Anterior cingulate cortex (tissue), 58 donors: ENCODE measurements at places on chromosomes 13 and 19.

DNA sequence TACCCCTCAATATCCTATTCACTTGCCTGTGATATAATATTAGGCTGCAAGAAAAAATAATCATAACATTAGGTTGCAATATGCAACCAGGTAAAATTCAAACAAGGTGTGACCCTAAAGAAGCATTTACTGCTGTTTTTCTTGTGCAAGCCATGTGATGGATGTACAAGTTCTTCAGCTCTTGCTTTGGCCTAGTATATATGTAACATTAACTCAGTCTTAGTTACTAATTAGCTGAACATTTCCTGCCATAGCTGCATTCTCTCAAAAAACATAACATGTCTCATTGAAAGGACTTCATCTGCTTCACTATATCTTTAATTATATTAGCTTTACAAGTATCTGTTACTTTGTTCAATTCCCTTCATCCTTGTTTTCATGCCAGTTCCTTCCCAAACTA lies 406.8 kb upstream of the HTR2A start:
- DNase-seq: no peak

GRCh38 chr13:33934343-33934742 lies 116.4 kb downstream of the RFC3 start:
- DNase-seq: no peak

DNA sequence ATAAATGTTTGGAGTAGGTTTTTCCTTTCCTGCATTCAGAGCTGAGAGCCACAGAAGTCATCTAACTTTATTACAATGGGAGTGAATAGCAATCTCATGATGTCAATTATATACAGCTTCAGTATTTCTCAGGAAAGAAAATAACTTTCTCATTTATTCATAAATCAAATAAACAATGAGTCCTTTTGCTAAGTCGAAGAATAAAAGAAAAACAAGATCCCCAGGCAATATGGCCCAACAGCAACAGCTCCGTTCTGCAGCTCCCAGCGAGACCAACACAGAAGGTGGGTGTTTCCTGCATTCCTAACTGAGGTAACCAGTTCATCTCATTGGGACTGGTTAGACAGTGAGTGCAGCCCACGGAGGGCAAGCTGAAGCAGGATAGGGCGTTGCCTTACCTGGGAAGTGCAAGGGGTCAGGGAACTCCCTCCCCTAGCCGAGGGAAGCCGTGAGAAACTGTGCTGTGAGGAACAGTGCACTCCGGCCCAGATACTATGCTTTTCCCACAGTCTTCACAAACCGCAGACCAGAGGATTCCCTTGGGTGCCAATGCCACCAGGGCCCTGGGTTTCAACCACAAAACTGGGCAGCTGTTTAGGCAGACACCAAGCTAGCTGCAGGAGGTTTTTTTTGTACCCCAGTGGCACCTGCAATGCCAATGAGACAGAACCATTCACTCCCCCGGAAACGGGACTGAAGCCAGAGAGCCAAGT lies 128.2 kb downstream of the SLITRK1 start:
- no peak for DNase-seq

GRCh38 chr13:50599927-50600326 lies 243.6 kb downstream of the DLEU7 start:
- no peak for DNase-seq

GRCh38 chr19:32881766-32882165 lies 12.2 kb upstream of the SLC7A9 start:
- DNase-seq: no peak

GRCh38 chr13:19601749-19602725 lies 31.4 kb upstream of the MPHOSPH8 start:
- no peak for DNase-seq

- no peak for DNase-seq
These were observed 49.5 kb upstream of the FRY start for GRCh38 chr13:31982124-31982523.

GRCh38 chr13:51015973-51016372 lies 95.1 kb downstream of the C13orf42 start:
- DNase-seq: no peak

GRCh38 chr19:29383696-29384095 lies 142.1 kb upstream of the VSTM2B start:
- no peak for DNase-seq

DNA sequence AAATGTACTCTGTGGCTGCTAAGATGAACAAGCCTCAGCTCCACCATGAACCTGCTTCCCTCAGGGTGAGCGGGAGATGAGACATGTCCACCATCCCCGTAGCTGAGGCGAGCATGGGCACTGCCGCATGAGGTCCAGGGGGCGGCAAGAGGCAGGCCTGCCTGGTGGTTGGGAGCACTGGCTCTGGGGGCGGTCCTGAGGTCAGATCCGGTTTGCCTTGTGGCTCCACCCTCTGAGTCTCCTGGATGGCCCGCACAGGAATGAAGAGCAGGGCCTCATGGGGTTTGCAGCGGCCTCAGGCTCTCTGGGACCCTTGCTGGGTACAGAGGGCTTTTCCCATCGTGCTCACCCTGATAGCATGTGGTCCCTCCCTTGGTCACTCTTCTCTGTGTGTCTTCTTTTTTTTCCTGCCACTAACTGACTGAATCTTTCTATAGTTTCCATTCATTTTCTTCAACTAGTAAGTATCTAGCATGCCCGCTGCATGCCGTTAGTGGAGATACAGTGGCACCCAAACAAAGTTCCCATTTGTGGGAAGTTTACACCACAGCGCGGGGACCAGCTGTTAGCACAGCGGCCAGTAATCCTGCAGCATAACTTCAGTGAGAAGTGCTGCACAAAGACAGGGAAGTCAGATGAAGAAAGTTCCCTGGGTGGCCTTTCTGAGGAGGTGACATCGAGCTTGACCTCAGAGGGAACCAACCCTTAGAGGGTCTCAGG lies 37.3 kb downstream of the CAPN12 start:
- DNase-seq: no peak

GRCh38 chr13:49914947-49915346 lies 21.2 kb downstream of the SPRYD7 start:
- DNase-seq: no peak

DNA sequence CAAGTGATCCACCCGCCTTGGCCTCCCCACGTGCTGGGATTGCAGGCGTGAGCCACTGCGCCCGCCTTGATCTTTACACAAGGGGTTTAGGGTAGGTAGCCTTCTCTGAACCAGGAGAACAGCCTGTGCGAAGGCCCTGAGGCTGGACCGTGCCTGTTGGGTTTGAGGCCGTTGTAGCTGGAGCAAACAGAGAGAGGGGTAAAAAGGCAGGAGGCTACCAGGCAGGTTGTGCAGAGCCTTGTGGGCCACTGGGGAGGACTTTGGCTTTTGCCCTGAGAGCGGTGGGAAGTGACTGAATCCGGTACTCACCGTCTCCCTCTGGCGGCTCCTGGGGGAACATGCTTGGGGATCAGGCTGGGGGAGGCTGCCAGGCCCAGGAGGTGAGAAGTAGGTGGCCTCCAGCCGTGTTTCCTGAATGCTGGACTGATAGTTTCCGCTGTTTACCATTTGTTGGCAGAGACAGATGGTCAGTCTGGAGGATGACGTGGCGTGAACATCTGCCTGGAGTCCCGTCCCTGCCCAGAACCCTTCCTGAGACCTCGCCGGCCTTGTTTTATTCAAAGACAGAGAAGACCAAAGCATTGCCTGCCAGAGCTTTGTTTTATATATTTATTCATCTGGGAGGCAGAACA lies 24.6 kb downstream of the SPC24 start:
- DNase-seq: peak; percentile 5

- no peak for DNase-seq
These were observed 3.7 kb downstream of the CD70 start for GRCh38 chr19:6587093-6587820.

GRCh38 chr13:21567714-21568113 lies 36.3 kb downstream of the MICU2 start:
- no peak for DNase-seq

GRCh38 chr13:35994131-35994966 lies 136.8 kb downstream of the DCLK1 start:
- DNase-seq: no peak

DNA sequence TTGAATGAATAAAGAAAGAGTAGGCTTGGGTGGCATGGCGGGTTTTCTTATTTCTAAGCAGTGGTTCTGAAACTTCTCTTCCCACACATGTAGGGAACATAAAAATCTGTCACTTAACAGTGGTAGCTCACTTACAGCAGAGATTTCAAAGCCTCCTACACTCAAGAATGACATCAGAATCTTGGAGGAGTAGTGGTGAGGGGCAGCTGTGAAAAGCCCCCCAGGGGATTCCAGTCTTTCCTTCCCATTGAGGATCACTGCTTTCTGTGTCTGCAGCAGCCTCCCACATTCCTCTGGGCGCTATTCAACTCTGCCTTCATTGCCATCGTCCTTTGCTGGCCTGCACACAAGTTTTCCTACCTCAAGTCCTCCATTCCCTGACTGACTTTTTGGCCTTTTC lies 8.6 kb upstream of the NEK5 start:
- DNase-seq: no peak

DNA sequence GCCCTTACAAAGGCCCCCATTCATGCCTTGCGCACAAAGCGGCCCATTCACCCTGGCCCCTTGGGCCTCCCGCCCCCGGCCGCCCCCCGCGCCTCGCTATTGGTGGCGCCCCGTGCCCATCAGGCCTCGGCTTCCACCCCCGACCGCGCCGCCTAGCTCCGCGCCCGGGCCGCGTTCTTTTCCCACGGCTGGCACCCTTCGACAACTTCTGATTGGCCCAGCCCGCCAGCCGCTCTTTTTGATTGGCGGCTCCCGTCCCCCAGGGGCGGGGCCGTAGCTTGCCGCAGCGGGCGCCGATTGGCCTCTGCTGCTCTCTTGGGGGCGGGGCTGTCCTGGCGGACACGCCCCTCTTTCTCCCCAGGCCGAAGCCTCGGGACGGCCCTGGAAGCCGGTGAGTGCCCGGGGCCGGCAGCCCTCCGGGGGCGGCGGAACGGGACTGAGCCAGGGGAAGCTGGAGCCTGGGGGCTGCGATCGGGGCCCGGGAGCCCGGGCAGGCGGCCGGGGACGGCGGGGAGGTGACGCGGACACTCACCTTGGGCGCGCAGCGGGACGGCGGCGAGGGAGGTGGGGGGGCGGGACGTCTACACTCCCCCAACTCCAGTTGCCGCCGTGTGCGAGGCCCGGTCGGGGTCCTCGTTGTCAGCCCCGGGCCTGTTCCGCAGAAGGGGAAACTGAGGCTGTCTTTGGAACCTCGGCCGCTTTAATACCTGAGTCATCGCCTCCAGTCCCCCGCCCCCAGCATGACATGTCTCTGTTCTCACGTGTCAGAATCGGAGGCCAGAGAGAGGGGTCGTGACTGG lies at the start of gene MYH14:
TSS of gene MYH14 (plus strand) at position 342 of the 800 bp plus-strand sequence. CDS start 6,744 bp downstream, outside the sequence.
- peak; percentile 96 for DNase-seq

- no peak for DNase-seq
These were observed 120.3 kb upstream of the SERTM1 start for GRCh38 chr13:36553491-36553890.
